Urinary bladder (tissue), 4 donors: ENCODE measurements at places on chromosomes 4 and X. TPM values are rescaled to one million over a fixed set of nuclear protein-coding genes. Genes with fewer than 3 reads are reported as not detected.

- DNase-seq: no peak
Measured at GRCh38 chr4:10395971-10396580, 61.1 kb downstream of the ZNF518B start.

EXOC1 gene
- 70.6 TPM for total RNA-seq

GRCh38 chr4:173464481-173464880 lies 65.5 kb downstream of the HAND2 start:
- no peak for DNase-seq

TRIM60 gene
- total RNA-seq: not detected

DSPP gene
- not detected for total RNA-seq

QRFPR gene
- 0.42 TPM for total RNA-seq

DNA sequence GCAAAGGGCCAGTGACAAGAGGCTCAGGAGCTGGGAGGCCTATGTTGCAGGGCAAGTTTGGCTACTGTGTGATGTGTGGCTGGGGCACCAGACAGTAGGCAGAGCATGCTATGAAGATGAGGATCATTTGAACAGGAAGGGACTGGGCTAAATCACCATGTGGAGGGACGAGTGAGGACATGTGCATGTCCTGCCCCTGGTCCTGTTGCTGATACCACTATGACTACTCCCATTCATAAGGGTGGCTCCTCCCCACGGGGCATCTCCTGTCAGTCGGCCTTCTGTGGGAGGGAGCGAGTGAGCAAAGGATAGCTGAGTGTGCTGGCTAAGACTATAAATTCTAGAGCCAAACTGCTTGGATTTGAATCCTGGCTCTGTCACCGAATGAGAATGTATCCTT lies 139.2 kb downstream of the TMEM164 start:
- no peak for DNase-seq

MECP2 gene
- 30.5 TPM for total RNA-seq

EVC2 gene
- 9.8 TPM for total RNA-seq

DNA sequence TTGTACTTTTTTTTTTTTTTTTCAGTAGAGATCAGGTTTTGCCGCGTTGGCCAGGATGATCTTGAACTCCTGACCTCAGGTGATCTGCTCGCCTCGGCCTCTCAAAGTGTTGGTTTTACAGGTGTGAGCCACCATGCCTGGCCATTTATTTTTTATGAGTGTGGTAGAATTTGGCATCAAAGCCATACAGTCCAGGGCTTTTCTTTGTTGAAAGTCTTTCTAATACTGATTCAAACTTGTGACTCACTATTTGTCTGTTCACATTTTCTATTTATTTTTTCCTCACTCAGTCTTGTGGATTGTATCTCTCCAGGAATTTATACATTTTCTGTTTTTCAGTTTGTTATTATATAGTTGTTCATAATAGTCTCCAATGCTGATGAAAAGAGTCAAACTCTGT lies 66.5 kb upstream of the SPIN4 start:
- DNase-seq: no peak

- no peak for DNase-seq
Measured at GRCh38 chr4:162957521-162958143, 209.1 kb downstream of the NAF1 start.

ZMAT1 gene
- total RNA-seq: 7.2 TPM

GRCh38 chr4:10622728-10623127 lies 61.8 kb downstream of the CLNK start:
- no peak for DNase-seq

- no peak for DNase-seq
Measured at GRCh38 chrX:105745863-105746262, 76.5 kb upstream of the NRK start.

GRCh38 chr4:90970021-90970420 lies 842.8 kb downstream of the CCSER1 start:
- DNase-seq: no peak

DNA sequence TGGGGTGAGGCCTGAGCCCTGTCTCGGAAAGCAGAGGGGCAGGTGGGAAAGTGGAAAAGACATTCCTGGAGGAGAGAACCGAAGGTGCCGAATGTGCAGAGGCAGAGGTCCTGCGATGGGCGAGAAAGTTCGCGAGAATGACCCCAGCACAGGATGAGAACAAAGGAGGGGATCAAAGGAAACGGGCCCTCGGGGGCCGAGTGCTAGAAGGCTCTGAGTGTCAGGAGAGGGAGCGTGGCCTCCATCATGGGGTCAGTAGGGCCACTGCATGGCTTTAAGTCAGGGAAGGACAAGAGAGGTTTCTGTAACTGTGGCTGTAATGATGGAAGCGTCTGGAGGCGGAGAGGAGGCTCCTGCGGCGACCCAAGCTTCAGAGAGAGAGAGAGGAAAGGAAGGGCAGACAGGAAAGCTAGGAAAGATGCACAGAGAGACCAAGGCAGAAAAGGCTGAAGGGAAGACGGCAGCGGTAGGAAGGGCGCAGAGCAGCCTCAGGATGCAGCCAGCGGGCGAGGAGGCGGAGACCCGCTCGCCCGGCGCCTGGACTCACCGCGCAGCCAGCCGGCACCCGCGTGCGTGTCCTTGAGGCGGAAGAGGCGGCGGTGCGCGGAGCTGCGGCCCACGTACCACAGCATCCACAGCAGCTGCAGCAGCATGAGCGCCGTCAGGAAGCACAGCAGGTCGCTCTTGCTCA lies 669 bp downstream of the OTOP1 start:
- no peak for DNase-seq

- DNase-seq: no peak
Measured at GRCh38 chr4:65917486-65917885, 247.2 kb upstream of the EPHA5 start.

DNA sequence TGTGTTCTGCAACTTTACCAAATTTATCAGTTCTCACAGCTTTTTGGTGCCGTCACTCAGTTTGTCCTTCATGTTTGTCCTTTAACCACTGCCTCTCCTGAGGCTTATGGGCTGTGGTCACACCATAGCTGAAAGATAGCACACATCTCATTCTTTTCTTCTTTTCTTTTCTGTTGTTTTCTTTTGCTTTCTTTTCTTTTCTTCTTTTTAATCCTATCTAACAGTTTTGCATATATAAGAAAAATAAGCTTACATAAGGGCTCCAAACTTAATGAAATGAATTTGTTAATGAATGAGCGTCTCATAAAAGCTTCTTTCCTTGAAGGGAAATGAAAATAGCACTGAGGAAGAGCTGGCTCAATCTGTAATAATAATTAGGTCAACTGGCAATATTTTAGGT lies 1061.2 kb downstream of the PCDH18 start:
- DNase-seq: no peak

GRCh38 chrX:20026278-20026677 lies 35.4 kb upstream of the BCLAF3 start:
- DNase-seq: no peak

NSUN7 gene
- total RNA-seq: 9.0 TPM

PCSK1N gene
- total RNA-seq: 1.1 TPM

MBNL3 gene
- 44.1 TPM for total RNA-seq
